ENCODE measurements at places on chromosomes 6 and 20. TPM values are rescaled to one million over a fixed set of nuclear protein-coding genes. Genes with fewer than 3 reads are reported as not detected.

Gene C6orf163
- total RNA-seq = not detected

Gene BPIFB4
- not detected for total RNA-seq

Gene RSPH9
- not detected for total RNA-seq

Gene PGC
- not detected for total RNA-seq

Gene ZNF311
- 1.4 TPM for total RNA-seq

Gene GABRR1
- total RNA-seq = not detected

Gene SLC22A7
- not detected for total RNA-seq

Gene MUCL3
- not detected for total RNA-seq

Gene MACROD2
- 0.66 TPM for total RNA-seq

Gene HLA-DQA1
- not detected for total RNA-seq

Gene GMPR
- total RNA-seq = 9.9 TPM

Gene TMEM181
- 19.9 TPM for total RNA-seq

Gene KCNK15
- not detected for total RNA-seq

Gene BTNL2
- total RNA-seq = not detected

Gene TCP11
- not detected for total RNA-seq

Gene GCM1
- not detected for total RNA-seq

Gene RCAN2
- total RNA-seq = 5.5 TPM

Gene ANKRD6
- total RNA-seq = 0.27 TPM

Gene DPPA5
- total RNA-seq = not detected

Gene KIF25
- not detected for total RNA-seq

Gene ARID1B
- 9.9 TPM for total RNA-seq

Gene GGTLC1
- total RNA-seq = not detected

Gene CD109
- 20.7 TPM for total RNA-seq

Gene SEMG1
- not detected for total RNA-seq

Gene TRAM2
- 243 TPM for total RNA-seq

Gene OR2J3
- total RNA-seq = not detected

Gene SLC12A5
- 0.15 TPM for total RNA-seq
